Cortex of kidney (tissue), 1 donor: ENCODE measurements at places on chromosomes 4 and X.

- DNase-seq = no peak
Measured at GRCh38 chr4:15395311-15395710, 32.5 kb upstream of the C1QTNF7 start.

GRCh38 chr4:44326741-44327140 is 121.9 kb downstream of the KCTD8 start:
- DNase-seq = no peak

GRCh38 chr4:111066447-111066846 is 443.6 kb upstream of the PITX2 start:
- no peak for DNase-seq

GRCh38 chrX:55638933-55639332 is 15.7 kb downstream of the FOXR2 start:
- no peak for DNase-seq

- DNase-seq = no peak
Measured at GRCh38 chr4:128353791-128354190, 66.2 kb upstream of the PGRMC2 start.

DNA sequence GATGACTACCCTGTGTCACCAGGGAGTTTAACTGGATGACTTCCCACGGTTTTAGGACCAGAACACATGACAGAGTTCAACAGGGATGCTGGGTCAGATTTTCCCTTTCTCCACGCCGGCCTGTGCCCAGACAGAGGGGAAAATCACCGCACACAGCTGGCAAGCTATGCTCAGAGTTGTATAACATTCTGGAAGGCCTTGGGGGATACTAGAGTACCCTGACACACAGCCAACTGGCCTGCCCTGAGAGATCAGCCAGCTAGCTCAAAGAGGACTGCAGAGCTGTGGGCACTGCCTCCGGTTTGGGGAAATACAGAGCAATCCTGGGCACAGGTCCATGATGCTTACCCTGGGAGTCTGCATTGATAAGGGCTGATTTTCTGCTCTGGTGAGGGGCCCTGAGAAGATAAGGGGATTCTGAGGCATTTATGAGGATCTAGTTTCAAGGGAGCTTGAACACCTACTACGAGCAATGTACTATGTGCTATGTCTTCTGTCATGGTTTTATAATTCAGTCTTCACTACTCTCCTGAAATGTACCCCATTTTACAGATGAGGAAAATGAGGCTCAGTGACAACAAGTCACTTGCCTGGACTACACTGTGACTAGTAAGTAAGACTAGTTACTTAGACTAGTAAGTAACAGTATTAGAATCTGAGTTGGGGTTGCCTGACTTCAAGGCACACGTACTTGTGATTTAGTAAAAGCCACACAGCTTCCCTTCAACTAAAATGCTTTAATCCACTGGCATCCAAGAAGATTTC is 14.7 kb downstream of the C4orf54 start:
- DNase-seq = no peak

- no peak for DNase-seq
Measured at GRCh38 chr4:4461850-4462249, 74.9 kb downstream of the NSG1 start.
